ENCODE measurements at places on chromosomes 5 and 9.

DNA sequence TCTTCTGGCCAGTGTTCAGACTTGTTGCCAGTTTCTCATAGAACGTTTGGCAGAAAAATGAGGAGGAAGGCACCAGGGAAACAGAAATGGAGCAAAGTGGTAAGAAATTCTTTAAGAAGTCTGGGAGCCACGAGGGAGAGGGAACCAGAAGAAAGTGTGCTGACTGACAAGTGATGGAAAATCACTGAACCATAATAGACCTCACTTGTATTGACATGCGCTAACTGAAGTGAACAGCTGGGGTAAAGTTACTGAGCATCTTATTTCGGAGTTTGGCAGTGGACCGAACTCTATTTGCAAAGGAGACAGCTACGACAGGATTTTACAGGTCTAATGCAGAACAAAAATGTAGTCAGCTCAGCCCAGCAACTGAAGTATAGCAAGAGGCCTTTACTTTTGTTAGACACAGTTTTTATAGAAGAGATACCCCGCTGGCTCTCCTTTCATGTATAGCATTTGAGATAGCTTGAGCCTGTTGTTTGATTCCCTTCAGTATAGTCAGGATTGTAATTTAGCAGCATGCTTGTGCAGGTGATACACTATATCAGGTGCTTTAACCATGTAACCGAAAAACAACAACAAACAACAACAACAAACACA, 53.6 kb downstream of the HMHB1 start:
- no peak for DNase-seq

DNA sequence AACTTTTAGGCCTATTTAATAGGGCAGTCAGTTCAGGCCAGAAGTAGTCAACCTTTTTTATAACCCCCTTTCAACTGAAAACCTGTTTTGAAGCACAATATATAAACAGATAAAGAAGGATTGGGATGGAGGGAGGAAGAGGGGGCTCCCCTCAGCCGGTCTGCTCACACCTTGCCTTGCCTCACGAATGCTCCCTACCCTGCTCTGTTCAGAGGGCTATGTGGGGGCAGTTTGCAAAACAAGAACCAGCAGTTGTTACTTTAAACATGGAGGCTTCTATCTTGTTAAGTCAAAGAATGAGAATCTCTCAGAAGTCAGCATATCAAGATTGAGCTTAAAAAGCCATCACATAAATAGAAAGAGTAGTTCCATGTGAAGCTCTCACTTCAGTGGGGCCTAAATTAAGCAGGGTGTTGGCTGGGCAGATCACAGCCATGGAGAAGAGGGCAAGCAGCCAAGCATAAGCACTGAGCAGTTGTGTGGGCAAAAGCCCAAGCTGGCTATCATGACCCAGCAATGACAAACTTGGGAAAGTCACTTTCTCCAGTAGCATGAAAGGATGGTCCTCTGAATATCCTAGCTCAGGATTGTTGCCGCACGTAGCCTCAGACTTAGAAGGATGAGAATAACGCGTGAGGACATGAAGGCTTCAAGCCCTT, 70.6 kb downstream of the ALDH1A1 start:
- no peak for DNase-seq

- no peak for DNase-seq
These were observed 38.9 kb downstream of the MTMR12 start for GRCh38 chr5:32273821-32274220.

DNA sequence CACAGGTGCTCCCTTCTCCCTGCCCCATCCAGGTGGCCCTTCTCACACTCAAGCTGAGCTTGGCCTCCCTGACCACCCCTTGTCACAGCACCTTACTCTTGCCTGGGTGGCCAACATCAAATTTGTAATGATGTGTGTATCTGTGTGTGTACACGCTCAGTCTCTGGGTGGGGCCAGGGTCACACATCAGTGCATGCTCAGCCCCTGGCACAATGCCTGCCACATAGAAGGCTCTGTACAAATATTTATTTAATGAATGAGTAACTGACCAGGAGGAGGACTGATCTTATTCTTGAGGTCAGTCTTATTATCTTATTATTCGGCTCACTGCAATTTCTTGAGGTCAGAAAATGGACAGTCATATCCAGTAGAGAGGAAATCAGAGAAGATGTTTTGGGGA, 41.3 kb upstream of the HAND1 start:
- DNase-seq: no peak

GRCh38 chr5:127586066-127586770, 62.7 kb upstream of the CTXN3 start:
- DNase-seq: no peak

DNA sequence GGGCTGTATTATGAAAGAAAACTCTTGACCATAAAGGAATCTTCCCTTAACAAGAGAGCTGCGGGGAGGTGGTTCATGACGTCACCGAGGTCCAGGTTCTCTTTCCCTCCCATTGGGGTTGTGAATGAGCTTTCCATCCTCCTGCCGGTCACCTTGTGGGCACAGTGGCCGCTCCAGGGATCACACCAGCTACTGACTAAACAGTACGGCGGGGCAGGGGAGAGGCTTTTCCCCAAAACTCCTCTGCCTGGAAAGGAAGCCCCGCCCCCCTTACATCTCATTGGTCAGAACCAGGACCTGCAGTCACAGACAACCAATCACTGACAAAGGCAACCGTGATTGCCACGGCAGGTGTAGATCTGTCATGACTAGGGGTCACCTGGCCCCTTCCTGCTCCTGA, 35.6 kb downstream of the ROR2 start:
- DNase-seq: no peak

- no peak for DNase-seq
These were observed 52.7 kb downstream of the RXRA start for GRCh38 chr9:134378901-134379338.

DNA sequence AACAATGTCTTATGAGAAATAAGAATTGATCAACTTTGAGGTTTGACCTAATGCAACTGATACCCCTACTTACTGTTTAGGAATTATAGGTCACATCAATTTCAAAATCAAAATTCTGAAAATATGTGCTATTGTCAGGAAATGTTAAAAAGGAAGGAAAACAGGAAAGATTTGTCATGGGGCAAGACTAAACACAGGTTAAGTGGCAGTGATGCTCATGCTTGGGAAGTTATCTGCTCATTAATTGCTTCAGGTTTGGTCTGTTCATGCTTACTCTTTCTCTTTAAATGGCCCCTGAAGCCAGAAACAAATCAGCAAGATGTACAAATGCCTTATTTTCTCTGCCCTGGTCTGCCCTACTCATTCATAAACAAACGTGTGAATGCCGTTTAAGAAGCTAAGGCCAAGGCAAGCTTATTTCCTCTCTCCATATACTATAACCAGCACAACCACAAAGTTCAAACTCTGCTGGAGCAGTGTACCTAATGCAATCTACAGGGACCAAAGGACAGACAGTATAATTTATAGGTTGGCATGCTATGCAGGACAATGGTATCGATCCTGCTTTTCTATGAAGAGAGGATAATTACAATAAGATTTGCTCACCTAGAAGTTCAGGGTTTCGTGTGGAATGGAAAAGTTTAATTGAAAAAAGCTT, 177.2 kb downstream of the GNAQ start:
- no peak for DNase-seq

- DNase-seq: no peak
These were observed 80.1 kb downstream of the ITGA1 start for GRCh38 chr5:52867809-52868208.

DNA sequence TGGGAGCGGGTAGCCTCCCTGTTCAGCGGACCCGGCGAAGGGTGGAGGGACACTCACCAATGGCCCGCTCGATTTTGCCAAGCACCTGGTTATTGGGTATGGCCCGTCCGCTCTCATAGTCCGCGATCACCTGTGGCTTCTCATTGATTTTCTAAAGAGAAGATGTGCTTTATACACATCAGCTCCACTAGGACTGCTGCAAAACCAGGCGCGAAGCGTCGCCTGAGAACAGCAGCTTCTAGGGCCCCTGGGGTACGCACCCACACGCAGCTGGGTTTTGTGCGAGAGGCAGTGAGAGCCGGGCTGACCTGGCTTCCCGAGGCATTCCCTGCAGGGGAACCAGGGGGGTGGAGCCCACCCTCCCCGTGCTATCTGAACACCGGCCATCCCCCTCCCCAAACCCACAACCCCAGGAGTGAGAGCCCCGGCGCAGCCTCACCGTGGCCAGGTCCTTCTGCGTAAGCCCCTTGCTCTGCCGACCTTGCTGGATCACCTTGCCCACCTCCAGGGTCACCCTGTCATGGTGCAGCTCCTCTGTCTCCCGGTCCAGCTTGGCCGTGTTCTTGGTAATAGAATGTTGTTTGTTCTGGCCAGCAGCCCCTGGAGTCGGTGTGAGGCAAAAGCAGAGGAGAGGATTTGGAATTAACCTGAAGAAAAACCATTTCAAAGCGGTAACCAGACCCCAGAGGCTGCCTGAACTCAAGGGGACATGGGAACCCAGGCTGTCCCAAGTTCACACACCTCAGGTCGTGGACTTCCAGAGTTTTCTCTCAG, 3.1 kb downstream of the EDF1 start:
- DNase-seq: no peak

DNA sequence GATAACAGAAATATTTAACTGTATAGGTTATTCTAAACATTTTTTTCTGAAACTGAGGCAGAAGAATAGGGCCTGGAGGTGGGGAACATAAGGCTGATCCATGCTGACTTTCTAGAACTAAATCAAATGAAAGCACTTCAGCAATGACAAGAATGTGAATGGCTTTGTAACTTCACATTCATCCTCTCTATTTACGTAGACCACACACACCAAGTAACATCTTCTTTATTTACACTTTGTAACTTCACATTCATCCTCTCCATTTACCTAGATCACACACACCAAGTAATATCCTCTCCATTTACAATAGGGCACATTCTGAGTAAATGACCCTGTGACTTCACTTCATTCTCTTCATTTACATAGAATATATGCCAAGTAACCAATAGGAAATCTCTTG, 251.8 kb upstream of the CDH9 start:
- DNase-seq: no peak

GRCh38 chr9:88164850-88165249, 26.6 kb upstream of the SPATA31C2 start:
- no peak for DNase-seq

GRCh38 chr5:141560725-141561483, 57.9 kb downstream of the DIAPH1 start:
- DNase-seq: peak; percentile 72

DNA sequence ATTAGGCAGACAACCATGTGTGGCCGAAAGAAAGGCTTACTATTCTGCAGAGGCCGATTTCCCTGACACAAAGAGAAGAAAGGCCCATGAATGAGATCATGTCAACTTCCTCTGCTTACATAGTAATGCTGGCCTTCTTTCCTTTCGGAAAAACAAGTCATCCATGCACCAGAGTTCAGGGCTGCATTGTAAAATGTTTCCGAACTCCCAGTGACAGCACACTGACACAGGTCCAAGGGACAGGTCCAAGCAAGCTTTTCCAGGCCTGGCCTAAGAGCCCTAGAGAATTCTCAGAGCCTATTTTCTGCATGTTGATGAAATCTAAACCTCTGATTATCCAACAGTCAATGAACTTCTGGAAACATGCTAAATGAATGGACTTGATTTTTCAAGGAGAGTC, 140.9 kb downstream of the ZNF608 start:
- DNase-seq: no peak

- DNase-seq: no peak
These were observed 45.6 kb upstream of the PTGER4 start for GRCh38 chr5:40634154-40634553.

DNA sequence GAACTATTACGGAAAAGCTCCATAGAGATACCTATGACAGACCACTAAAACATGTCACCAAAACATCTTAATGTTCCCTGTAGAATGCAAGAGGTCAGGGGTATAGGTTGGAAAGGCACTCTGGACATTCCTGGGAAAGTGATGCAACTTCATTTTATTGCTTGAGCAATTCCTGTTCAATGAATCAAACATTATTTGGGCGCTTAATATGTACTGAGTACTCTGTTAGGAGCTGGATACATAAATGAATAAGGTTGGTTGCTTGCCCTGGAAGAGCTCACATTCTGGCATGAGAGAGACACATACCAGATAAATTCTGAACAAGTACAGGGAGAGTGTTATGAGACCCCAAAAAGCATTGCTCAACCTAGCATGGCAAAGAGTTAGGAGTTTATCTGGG, 408.9 kb upstream of the DMAC1 start:
- DNase-seq: no peak

DNA sequence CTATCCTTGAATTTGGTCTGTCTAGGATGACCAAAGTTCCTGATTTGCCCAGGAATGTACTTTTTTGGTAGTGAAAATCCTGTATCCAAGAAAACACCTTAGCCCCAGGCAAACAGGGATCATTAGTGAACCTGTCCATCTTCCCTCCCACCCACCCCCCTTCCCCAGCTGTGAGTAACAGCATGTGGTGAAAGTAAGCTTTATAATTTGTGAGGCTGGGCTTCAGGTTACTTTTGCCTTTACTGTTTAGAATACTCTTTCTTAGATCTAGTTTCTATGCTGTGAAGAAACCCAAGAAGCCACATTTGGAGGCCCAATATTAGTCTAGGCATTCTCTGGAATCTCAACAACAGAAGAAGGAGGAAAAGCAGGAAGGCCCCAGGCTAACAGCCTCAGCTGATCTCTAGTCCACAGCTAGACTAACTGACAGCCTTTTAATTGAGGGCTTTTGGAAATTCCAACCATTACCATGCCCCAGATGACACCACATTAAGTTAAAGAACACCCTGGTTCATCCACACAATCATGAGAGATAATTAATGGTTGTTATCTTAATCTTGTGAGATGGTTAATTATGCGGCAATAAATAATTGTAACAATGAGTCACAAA, 703.0 kb upstream of the NUDT12 start:
- DNase-seq: no peak

DNA sequence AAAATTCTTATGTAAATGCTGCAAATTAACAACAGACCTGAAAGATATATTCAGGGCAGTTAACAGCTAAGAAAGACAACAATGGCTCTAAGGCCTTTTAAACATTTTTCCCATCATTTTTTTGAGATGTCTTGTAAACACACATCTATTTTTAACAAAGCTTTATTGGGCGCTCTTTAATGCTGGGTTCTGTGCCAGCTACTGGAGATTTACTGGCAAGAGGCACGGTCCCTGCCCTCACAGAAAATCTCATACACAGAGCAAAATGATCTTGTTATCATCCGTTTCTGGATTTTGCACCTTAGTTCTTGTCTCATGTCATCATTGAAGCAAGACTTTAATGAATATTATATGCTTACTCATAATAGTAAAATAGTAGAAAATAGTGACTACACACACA, 1022.3 kb upstream of the WWC1 start:
- DNase-seq: no peak

GRCh38 chr5:174953871-174954270, 229.5 kb downstream of the MSX2 start:
- no peak for DNase-seq

DNA sequence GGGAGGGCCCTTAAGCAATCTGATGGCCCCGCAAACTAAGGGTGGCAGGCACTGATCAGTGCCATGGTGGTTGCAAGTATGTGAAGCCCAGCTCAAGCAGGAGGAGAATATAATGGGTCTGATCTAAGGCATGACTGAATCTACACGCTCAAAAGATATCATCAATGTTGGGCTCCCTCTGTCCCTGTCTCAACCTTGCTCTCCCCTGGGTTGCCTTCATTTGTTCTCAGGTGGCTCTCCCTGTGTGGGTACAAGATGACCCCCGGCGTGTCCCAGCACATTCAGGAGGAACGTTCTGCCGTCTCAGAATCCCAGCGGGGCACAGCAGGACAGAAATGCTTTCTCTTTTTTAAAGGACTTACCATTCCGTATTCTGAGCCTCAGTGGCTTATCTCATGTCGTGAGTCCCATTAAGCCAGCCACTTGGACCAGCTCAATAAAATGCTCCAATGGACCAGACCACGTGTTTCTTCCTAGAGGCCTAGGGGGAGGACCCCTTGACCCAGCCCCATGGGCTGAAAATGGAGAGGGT, 12.0 kb upstream of the RNF130 start:
- DNase-seq: no peak

- no peak for DNase-seq
These were observed 64.1 kb downstream of the ANKH start for GRCh38 chr5:14807471-14807870.
